ENCODE measurements at places on chromosomes 3 and 15. TPM values are rescaled to one million over a fixed set of nuclear protein-coding genes. Genes with fewer than 3 reads are reported as not detected.

DNA sequence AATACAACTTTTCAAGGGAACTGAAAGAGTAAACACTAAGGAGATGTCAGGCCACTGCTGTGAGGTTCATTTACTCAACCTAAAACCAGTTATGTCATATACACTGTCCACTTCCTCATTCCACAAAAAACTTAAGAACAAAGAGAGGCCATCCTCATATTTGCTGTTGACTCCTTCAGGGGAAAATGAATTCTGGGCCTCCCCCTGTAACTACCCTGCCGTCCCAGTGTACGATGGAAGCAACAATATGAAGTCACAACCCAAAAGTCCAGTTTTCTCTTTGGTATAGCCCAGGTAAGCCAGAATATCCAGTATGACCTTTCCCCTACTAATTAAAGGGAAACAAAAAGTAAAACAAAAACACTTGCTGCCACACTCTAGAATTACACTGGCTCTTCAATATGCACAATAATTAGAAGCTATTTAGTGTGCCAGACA lies 16.2 kb downstream of the CEP152 start:
- peak; percentile 44 for DNase-seq

SNTN gene
- total RNA-seq = not detected

DNA sequence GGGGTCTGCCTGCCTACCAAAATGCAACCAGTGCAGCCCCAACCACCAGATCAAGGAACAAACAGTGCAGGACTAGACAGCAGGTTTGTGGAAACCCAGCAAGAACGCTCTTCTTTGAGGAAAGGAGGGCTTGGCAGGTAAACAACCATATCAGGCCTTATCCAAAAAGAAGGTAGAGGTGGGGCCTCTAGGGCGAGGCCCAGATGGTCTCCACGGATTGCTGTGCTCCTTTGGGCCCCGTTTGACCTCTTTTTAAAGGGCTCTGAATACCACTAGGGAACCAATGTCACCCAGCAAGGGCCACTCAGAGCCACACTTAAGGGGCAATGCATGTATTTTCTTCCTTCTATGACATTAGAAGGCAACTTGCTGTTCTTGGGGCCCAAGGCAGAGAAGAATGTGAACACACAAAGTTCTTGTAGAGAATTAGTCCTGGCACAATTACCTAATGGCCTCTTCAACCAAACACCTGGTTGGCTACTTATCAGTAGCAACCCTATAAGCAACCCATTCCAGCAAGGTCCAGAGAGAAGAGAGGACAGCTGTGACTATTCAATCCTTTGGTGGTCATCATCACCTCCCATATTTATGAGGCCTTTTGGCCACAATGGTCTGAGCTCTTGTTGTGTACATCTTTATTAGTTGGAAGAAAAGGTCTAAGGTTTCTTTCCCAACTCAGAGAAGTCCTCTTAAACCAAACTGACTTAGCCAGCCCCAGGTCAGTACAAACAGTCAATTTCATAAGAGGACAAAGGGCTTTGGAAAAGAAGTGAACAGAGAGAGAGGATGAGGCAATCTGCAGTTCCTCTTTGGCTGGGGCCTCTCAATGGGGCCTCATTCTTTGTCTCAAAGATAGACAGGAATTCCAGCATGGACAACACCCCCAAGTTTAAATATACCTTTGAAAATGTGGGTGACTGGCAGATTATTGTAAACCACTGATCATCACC lies 36.0 kb downstream of the FOXP1 start:
- DNase-seq = no peak

GRCh38 chr15:57541805-57542504 lies 49.7 kb upstream of the MYZAP start:
- peak; percentile 34 for DNase-seq

XIRP1 gene
- total RNA-seq = not detected

DNA sequence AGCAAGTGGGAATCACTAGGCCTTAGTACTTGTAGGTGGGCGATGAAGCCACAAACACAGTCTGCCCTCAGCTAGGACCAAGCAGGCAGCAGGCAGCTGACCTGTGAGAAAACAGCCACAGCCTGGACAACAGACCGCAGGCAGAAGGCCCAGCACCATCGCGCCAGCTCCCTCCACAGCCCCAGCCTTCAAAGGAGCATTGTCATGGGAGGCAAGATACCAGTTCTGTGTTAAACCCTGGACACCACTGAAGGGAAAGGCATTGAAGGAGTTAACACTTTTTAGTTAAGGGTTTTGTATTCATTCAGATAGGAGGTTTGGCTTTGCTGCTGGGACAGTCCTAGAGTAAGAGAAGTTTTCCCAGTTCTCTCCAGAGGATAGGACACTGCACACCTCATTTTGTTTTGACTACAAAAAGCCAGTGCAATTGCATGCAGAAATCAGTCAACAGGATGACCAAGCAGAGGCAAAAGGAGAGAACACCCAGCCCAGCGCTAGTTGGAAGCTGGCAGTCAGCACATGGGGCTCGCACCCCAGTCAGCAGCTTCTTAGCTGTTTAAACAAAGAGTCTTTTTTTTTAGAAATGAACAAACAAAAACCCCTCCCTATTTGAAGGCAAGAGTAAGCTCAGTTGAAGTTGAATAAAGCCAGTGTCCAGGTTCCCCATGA lies 286.1 kb upstream of the TPM1 start:
- DNase-seq = no peak

GPR27 gene
- 1.0 TPM for total RNA-seq

SAMMSON gene
- not detected for total RNA-seq
